ENCODE measurements at places on chromosomes 3 and 15.

GRCh38 chr3:151156618-151157216 is 46.3 kb downstream of the GPR171 start:
- peak; percentile 28 for DNase-seq

DNA sequence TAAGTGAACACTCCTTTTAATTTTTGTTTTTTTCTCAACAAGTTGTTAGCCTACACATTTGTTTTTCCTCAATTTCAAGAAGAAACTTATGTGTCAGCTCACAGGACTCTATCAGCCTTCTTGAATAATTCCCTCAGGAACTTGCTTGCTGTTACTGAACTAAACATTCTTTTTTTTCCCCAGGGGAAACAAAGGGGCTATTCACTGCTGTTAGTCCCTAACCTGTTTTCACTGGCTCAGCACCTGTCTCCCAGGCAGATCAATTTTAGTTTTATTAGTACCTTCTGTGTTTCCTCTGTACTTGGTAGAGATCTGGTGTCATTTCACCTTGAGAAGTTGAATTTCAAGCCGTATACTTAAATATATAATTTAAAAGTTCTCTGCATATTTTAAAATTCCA is 644.6 kb downstream of the CADM2 start:
- DNase-seq: no peak

DNA sequence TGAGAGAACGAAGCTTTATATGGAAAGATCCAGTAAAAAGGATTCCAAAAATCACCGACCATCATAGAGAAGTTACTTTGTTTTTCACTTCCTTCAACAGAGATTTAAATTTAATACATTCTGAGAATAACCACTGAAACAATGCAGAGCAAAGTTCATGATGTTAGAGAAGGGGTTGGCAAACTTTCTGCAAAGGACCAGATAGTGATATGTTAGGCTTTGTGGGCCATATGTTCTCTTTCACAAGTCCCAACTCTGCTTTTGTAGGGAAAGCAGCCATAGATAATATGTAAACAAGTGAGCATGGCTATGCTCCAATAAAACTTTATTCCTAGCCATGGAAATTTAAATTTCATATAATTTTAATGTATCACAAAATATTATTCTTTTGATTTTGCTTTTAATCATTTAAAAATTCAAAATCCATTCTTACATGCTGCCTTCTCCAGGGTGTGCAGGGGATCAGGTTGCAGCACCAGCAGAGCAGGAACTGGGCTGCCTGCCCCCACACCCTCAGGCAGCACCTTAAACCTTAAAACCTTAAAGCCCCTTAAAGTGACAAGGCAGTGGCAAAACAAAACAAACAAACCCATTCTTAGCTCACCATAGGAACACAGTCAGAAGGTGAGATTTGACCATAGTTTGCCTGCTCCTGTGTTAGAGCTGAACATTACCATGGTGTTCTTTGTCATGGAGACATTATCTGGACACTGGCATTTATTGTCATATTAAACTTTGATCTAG is 16.9 kb upstream of the IGSF10 start:
- DNase-seq: no peak

DNA sequence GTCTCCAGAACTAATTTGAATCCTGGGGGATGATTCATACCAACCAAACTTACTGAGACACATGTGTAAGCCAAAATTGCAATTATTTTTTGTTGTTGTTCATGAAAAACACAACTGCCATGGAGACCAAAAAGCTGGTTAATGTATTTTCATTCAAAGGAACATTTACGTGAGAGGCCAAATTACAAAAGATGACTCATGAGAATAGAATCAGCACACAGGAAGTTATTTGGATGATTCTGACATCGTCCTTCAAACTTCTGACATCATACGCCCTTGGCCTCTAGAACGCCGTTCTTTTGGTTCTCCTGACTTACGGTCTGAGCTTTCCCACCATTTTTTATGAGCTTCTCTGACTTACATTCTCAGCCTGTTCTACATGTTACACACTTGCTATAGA is 3.0 kb upstream of the ZNF280D start:
- DNase-seq: no peak

- no peak for DNase-seq
Observed at GRCh38 chr3:108554229-108554628, 35.0 kb downstream of the CIP2A start.

All from GM18507 (cell line).